Memory B cell (primary cell): ENCODE measurements at places on chromosomes 4 and X.

GRCh38 chr4:66357316-66357715, 687.0 kb upstream of the EPHA5 start:
- DNase-seq: no peak

DNA sequence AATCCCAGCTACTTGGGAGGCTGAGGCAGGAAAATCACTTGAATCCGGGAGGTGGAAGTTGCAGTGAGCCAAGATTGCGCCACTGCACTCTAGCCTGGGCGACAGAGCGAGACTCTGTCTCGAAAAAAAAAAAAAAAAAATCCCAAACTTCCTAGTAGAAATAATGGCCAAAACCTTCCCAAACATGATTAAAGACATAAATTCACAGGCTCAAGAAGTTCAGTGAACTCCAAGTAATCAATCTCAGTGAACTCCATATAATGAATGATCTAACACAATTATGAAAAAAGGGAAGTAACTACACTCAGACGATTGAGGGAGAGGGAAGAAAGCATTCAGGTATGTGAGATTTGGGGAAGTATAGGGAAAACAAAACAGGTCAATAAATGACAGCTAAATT, 6.5 kb downstream of the FUNDC1 start:
- DNase-seq: no peak

- no peak for DNase-seq
Observed at GRCh38 chrX:16240231-16240905, 73.1 kb downstream of the MAGEB17 start.

- no peak for DNase-seq
Observed at GRCh38 chr4:84622959-84623358, 40.0 kb downstream of the CDS1 start.

DNA sequence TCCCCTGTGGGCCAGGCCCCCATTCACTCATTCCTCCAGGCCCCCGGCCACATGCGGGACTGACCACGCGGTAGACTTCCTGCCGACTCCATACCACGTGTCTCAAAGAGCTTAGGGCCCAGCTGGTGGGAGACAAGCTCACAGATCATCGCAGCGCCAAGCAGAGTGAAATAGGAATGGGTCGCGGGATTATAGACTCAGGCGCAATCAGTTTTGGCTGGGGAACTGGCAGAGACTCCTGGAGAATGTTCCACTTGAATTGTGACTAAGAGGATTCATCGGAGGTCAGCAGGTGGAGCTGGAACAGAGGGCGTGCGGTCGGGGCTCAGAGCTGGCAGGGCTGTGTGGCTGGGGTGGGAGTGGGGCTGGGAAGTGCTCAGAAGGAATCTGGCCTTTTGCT, 15.6 kb downstream of the ATP2B3 start:
- DNase-seq: no peak

DNA sequence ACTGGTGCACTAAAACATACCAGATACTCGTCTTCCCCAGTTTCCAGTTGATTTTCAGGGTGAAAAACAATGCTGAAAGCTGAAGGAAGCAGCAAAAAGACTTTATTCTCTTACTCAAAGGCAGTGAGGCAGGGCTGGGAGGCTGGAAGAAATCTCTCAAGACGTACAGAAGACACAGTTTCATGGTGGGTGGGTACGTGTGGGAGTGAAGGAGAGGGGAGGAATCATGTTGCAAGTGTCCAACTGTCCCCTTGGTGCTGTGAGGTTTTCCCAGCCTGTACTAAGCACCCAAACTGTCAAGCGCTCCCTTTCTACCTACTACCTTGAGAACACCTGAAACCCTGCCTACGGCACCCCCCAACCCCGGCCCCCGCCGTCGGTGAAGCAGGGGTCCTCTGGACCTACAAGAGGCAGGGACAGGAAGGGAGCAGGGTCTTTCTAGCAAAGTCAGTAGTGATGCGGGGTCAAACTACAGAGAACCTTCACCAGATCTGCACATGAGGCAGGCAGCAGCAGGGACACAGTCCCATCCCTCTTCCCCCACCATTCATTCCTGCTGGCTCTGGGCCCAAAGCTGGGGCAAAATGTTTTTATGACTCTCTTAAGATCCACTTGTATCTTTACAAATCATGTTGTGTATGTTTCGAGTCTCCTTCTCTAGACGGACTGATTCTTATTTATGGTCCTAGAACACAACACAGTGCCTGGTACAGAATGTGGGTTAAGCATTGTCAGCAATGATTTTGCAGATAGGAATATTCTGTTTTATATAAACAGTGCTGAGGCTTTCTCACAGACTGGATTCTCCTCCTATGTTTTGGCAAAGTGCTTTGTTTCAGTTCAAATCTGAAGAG, 2.4 kb upstream of the SETD7 start:
- no peak for DNase-seq
